ENCODE measurements at places on chromosomes 7 and 10.

DNA sequence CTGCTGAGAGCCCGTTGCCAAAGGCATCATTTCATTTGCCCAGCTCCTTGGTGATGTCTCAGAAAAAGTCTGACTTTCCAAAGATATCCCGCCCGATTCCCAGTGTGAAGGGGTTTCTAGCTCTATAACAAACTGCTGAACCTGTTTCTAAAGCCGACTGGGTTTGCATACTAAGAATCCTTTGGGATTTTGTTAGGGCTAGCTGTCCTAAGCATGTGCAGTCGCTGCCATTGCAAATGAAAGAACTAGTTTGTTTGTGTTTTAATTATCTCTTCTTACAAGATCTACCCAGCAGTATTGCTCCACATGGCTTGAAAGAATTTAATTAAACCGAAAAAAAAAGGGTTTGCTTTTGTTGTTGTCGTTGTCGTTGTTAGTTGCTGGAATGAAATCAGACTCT lies 476.6 kb downstream of the GATA3 start:
- no peak for DNase-seq

GRCh38 chr7:83930262-83930661 lies 264.3 kb downstream of the SEMA3A start:
- DNase-seq: no peak

DNA sequence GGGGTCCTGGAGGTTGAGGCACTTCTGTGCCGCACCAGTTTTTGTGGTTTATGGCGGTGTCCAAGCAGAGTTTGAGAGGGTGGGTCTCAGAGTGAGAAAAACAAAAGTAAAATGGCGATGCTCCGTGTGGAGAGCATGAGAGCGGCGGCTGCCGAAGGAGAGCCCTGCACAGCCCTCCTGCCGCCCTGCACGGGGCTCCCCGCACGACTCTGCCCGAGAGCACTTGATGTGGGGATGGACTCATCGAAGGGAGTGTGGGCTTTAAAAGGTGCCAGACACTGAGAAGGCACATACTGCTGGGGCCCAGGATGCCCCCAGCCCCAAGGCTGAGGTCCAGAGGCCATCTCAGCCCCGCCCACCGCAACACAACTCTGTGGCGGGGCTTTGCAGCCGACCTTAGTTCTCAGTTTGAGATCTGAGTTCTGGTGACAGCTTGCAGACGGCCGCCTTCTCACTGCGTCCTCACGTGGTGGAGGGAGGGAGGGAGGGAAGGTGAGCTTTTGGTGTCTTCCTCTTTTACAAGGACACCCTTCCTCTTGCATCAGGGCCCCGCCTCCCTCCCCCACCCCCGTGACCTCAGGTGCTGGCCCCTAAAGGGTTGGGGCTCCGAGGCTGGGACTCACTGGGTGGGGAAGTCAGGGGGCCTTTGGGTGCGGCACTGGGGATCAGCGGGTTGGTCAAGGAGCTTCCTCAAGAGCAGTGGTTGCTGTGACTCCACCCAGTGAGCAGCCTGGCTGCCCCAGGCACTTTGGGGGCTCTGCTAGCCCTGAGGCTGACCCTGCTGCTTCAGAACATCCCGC lies 69.1 kb downstream of the NKX6-2 start:
- DNase-seq: no peak

DNA sequence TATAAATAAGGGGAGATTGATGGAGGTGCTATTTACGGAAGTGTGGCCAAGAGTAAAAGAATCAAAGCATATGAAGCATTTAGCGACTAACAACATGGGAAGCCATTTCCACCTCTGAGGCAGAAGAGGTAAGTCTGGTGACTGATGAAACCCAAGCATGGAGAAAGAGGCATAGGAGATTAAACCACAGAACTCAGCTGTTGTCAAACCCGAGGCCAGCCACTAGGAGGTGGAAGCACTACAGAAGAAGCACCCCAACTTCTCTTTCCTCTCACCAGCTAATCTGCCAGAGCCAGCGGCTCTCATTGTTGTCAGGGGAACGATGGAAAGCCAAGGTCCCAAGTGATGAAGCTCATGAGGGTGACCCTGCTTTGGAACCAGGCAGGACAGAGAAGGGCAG lies 19.6 kb upstream of the CNTNAP2 start:
- no peak for DNase-seq

- no peak for DNase-seq
Observed at GRCh38 chr7:132240821-132241422, 335.3 kb downstream of the PLXNA4 start.
